ENCODE measurements at places on chromosomes 7 and 10.
A peak's percentile ranks its signal among the peaks of the same experiment; 100 is the strongest.

GRCh38 chr10:73247509-73248258 is 629 bp upstream of the DNAJC9 start:
- peak; percentile 3 for DNase-seq

- DNase-seq, result no peak
Observed at GRCh38 chr10:88374392-88375175, 208.5 kb downstream of the RNLS start.

DNA sequence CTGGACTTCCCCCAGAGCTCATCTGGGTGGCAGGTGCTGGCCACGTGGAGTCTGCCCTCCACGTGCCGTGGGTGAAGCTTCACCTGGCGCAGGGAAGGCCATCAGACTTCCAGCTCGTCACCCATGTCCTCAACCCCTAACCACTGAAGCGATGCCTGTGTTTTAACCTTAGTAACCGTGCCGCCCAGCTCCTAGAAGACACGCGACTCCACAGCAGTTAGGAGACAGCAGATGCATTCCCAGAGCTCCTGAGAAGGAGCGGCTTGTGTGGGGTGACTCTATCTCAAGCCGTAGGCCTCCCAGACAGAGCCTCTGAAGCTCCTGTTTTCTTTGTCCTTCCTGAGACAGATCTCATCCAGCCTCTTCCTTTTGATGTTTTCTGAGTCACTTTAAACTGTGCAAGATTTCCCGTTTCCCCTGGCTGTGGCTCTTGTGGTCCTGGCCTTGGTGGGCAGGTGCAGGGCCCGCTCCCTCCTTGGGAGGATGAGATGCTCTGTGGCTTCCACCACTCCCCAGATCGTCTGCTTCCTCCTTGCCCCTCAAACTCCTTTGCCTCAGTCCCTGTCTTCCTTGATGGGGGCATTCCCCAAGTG is 41.4 kb upstream of the AP5Z1 start:
- DNase-seq, result no peak

GRCh38 chr10:117462424-117462792 is 80.1 kb upstream of the EMX2 start:
- DNase-seq, result no peak

DNA sequence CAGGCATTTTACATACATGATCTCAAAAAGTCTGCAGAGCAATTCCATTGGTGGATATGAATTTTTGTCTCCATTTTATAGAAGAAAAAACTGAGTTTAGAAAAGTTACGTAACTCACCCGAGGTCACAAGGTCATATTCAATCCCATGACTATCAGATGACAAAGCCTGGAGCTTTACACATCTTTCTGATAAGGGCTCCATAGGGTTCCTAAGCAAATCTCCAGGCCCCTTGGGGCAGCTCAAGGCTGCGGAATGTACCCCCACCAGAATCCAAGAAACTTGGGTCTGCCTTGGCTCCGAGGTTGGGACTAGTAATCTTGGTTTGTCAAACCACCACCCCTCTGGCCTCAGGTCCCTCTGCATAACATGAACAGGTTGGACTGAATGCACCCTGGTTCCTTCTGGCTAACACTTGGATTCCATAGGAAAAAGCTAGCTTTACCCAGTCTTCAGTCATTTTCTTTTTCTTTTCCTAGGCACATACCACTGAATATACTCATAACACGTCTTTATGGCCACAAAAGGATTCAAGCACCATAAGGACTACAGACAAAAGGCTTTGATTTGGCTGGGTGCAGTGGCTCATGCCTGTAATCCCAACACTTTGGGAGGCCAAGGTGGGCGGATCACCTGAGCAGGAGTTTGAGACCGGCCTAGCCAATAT is 55.5 kb downstream of the PIP4K2A start:
- DNase-seq, result no peak

GRCh38 chr10:55822096-55822495 is 539.0 kb downstream of the ZWINT start:
- DNase-seq, result no peak
